CD4-positive, alpha-beta T cell (primary cell): ENCODE measurements at places on chromosomes 2 and 18. TPM values are rescaled to one million over a fixed set of nuclear protein-coding genes. Genes with fewer than 3 reads are reported as not detected.

DNA sequence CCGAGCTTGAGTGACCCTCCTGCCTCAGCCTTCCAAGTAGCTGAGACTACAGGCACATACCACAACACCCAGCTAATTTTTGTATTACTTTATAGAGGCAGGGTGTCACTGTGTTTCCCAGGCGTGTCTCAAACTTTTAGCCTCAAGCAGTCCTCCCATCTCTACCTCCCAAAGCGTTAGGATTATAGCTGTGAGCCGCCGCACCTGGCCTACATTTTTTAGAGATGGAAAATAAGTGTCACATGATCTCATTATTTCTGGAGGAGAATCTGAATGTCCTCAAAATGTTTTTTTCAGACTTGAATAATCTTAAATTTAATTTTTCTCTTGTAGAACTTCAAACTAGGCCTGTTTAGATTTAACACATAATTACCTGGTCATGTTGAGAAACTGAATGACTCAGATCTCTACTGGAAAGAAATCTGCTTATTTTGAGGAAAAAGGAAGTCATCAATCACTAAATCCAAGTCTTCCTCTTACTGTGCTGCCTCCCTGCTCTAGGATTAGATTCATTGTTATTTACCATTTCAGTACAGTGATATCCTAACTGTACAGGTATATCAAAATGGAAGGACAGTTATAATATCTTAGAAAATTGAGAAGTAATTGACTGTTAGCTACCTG lies 92.4 kb downstream of the COX7A2L start:
- DNase-seq, result no peak

DNA sequence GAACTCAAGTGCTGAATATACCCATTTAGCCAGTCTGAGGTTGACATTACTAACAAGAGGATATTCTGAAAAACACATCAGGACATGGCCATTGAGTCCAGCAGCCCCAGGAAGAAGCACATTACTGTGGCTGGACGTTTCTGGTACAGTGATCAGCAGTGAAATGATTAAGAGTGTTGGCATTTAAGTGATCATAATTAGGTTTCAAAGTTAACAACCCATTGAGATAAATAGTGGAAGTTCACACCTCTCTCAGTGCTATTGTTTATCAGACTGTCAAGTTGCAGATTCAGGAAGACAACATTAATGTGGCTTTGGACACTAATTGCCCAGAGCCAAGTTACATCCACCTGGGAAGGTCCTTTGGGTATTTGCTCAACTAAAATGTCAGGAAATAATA lies 139.5 kb upstream of the GAREM1 start:
- DNase-seq, result no peak

- DNase-seq, result no peak
These were observed 79.9 kb upstream of the FAM237A start for GRCh38 chr2:206562375-206562774.

GRCh38 chr2:83517727-83518368 lies 941.2 kb downstream of the SUCLG1 start:
- no peak for DNase-seq

GRCh38 chr2:177667626-177668025 lies 275.1 kb downstream of the AGPS start:
- no peak for DNase-seq

GRCh38 chr2:12721566-12722446 lies 5.1 kb downstream of the TRIB2 start:
- no peak for DNase-seq

- no peak for DNase-seq
These were observed 18.0 kb upstream of the DAPL1 start for GRCh38 chr2:158777077-158777476.

DNA sequence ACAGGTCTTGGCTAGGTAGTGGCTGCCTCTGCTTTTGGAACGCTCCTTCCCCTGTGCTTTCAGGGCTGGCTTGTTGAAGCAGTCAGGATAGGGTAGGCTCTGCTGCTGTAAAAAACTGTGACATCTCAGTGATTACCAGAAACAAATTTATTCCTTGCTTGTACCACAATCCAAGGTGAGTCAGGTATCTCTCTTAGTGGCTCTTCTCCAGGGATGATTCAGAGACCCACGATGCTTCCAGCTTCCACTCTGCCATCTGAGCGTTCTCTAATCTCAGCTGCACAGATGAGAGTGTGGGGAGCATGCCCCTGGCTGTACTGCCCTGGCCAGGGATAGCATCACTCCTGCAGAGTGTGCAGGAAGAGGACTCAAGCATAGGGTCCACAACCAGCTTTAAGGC lies 174.9 kb downstream of the VAPA start:
- no peak for DNase-seq

DNA sequence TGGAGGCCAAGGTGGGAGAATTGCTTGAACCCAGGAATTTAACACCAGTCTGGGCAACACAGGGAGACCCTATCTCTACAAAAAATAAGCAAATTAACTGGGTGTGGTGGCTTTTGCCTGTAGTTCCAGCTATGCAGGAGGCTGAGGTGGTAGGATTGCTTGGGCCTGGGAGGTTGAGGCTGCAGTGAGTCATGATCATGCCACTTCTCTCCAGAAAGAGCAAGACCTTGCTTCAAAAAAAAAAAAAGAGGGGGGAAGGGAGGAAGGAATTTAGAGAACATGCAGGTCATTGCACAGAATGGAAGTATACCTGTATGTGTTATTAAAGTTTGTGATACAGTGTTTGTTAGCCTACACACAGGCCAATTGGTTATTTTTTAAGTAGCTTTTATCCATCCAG lies 25.8 kb downstream of the PKP4 start:
- no peak for DNase-seq

MEP1B gene
- total RNA-seq, result not detected

GNAL gene
- 0.19 TPM for total RNA-seq

XIRP2 gene
- total RNA-seq, result not detected
